Hair follicular keratinocyte (primary cell): ENCODE measurements at places on chromosomes 5 and 9. TPM values are rescaled to one million over a fixed set of nuclear protein-coding genes. Genes with fewer than 3 reads are reported as not detected.

Gene TLR4
- total RNA-seq = not detected in 2 replicates

Gene SNCB
- 0.15 and 0.23 TPM in 2 replicates for total RNA-seq

Gene HSPB3
- total RNA-seq = not detected in 2 replicates

Gene OBP2B
- total RNA-seq = not detected in 2 replicates

Gene C7
- total RNA-seq = 1.6 TPM in 1 of 2 replicates, not detected in the other

Gene KIF24
- total RNA-seq = 1.2 and 3.2 TPM in 2 replicates

Gene GHR
- 1.3 and 2.0 TPM in 2 replicates for total RNA-seq

Gene SPINK13
- total RNA-seq = not detected in 2 replicates

Gene PDE6A
- total RNA-seq = under 0.01 TPM in 1 of 2 replicates, not detected in the other

Gene EGR1
- 17.6 and 65.0 TPM in 2 replicates for total RNA-seq

Gene RLN2
- 0.15 TPM in 1 of 2 replicates, not detected in the other for total RNA-seq

Gene CAVIN4
- under 0.01 and 0.08 TPM in 2 replicates for total RNA-seq

Gene SLC1A1
- total RNA-seq = 0.04 and 0.55 TPM in 2 replicates

Gene CCL27
- total RNA-seq = not detected in 2 replicates

Gene SIT1
- not detected in 2 replicates for total RNA-seq

Gene TTC16
- not detected in 2 replicates for total RNA-seq

Gene PRR7
- total RNA-seq = 22.4 and 35.6 TPM in 2 replicates

Gene FAM163B
- total RNA-seq = not detected in 2 replicates

Gene ADAMTSL1
- 6.6 and 9.3 TPM in 2 replicates for total RNA-seq

Gene PCDHGA9
- 0.53 and 0.70 TPM in 2 replicates for total RNA-seq

Gene MSMP
- total RNA-seq = not detected in 2 replicates
